RWPE1 (cell line): ENCODE measurements at places on chromosomes 7 and 10.
A peak's percentile ranks its signal among the peaks of the same experiment; 100 is the strongest.

- DNase-seq = peak; percentile 34
Measured at GRCh38 chr10:68212721-68213352, 19.1 kb downstream of the ATOH7 start.

DNA sequence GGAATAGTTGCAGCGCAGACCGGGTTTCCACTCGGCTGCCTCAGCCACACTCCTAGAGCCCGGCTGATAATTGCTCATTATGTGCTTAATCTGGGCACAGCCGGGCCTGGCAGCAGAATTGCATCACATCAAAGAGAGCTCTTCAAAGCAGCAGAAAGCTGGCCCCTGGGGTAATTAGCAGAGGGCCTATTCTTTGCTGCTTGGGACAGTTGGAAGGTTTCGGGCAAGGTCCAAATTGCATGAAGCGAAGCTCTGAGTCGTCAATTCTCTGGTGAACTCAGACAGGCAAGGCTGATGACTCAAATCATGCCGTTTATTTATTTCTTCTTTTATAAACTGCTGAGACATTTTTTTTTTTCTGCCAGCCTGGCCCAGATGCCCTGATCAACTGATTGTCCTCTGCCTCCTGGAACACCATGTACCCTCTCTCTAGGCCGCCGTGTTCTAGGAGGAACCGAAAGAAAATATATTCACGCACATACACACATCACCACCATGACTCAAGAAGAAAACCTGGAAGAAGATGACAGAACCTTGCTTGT lies 242.2 kb downstream of the RAB11FIP2 start:
- DNase-seq = no peak

DNA sequence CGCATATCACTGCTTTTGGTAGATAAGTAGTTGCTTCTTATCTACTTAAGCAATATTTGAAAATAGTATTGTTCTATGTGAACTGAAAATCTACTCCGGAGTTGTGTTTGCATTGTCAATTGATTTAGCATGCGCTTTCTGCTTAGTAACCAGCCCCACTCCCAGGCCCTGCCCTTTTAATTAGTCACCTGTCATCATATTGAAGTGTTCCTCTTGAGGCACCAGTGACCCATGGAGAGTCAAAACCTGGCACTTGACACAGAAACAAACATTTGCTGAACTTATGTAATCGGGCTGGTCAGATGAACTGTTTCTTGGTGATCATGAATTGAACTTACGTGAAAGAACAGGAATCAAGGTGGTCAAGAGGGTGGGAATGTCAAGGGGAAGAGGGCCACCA lies 27.8 kb upstream of the CDHR3 start:
- DNase-seq = no peak

- no peak for DNase-seq
Measured at GRCh38 chr7:124459101-124460055, 306.2 kb downstream of the GPR37 start.

GRCh38 chr10:131978366-131978765 lies 3.4 kb downstream of the BNIP3 start:
- DNase-seq = no peak

DNA sequence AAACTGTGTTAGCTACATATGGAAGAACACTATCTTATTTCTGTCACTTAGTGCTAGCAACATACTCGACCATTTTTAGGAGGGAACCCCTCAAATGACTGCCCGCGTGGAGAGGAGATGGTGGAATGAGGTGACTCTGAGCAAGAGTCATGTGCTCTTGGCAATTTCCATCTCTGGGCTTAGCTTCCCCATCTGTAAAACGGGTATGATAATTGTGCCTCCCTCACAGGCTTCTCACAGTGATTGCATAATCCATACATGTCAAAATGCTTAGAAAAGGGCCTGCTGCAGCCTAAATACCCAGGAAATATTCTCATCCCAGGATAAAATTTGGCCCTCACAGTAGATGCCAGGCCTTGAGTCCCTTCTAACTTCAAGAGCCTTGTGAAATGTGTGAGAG lies 86.6 kb downstream of the WDFY4 start:
- DNase-seq = no peak
